ENCODE measurements at places on chromosomes 7 and 10.

- H3K4me1 ChIP-seq: no peaks in the 10 kb centered on the region
- DNase-seq: no peak
- no peaks in the 10 kb centered on the region for H3K36me3 ChIP-seq
- H3K27me3 ChIP-seq: peaks cover 12% of the 10 kb centered on the region
Observed at GRCh38 chr10:69295027-69295636, 16.8 kb downstream of the HK1 start.

DNA sequence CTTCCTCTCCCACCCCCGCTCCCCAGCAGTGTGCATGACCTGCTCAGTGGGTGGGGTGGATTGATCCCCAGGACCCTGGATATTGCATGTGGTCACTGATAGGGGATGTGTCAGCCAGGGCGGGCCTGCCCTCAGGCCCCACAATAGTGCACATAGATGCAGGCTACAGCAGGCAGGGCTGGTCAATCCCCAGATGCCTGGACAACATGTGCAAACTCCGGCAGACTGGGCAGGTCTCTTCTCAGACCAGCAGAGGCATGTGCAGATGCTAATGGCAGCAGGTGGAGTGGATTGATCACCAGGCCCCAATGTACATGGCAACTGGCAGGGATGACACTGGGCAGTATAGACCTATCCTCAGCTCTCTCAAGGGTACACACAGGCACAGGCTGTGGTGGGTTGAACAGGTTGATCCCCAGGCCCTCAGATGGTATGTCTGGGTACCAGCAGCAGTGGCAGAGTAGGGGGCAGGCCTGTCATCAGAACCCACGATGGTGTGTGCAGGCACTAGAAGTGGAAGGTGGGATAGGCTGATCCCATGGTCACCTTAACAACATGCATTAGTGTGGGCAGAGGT lies 98.6 kb downstream of the LANCL2 start:
- no peak overlapping the region for H3K27ac ChIP-seq
- no peak overlapping the region for H3K4me3 ChIP-seq
- H3K27me3 ChIP-seq: no peaks in the 10 kb centered on the region

DNA sequence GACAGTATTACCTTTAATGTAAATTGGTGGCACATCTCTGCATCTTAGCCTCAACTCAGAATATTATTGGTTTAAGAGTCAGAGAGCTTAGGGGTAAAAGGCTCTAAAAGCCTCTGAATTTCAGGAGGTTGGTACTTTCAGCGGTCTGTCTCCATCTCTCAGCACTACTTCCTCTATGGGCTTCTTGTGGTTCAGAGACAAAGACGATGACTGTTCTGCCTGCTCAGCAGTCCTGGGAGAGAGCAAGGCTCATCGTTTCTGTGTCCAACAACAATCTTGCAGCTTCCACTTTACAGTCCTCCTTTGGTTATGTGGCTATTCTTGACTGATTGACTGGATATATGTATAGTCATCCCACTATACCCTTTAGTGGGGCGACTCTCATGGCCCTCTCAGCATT lies 394.7 kb downstream of the AUTS2 start:
- peak; percentile 29 for DNase-seq
- no peaks in the 10 kb centered on the region for H3K27me3 ChIP-seq
- no peak overlapping the region for H3K4me3 ChIP-seq
- no peaks in the 10 kb centered on the region for H3K36me3 ChIP-seq

- H3K36me3 ChIP-seq: no peaks in the 10 kb centered on the region
- no peak overlapping the region for H3K27ac ChIP-seq
- no peaks in the 10 kb centered on the region for H3K4me1 ChIP-seq
- no peaks in the 10 kb centered on the region for H3K27me3 ChIP-seq
- no peak for DNase-seq
Observed at GRCh38 chr7:137628216-137628615, 218.6 kb downstream of the DGKI start.

DNA sequence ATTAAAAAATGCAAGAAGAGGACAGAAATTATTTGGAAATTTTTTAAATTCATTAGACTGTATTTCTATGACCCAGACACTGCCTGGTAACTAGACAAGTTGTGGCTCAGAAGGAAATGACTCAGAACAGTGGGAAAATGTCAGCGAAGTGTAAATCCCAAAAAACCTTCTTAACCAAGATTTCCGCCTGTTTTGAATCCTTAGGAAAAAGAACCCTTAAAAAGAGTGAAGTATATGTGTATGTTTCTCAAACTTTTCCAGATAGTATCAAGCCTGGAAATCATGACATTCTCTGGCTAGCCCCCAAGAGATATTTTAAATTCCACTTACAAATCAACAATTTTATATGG lies 42.7 kb upstream of the PLXNA4 start:
- no peak for DNase-seq
- no peak overlapping the region for H3K27ac ChIP-seq
- H3K36me3 ChIP-seq: no peaks in the 10 kb centered on the region
- no peak overlapping the region for H3K4me3 ChIP-seq
- H3K4me1 ChIP-seq: peaks cover 4% of the 10 kb centered on the region

DNA sequence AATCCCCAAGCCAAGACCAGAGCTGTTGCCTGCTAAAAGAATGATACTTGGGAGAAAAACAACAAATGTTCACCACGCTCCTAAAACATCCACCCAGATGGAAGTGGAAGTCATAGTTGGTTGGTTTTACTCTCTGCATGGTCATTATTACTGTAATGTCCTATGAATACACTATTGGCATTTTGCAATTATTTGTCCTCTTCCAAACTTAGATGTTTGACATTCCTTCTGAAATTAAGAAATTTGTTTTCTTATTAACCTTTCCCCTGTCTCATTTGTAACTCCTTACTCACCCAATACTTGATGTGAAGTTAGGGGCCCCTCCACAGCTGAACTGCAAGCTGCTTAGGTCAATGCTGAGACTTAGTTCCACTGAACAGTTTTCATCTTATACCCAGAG lies 383.3 kb downstream of the INHBA start:
- no peak overlapping the region for H3K27ac ChIP-seq
- no peak for DNase-seq
- H3K27me3 ChIP-seq: no peaks in the 10 kb centered on the region

- H3K27me3 ChIP-seq: no peaks in the 10 kb centered on the region
- DNase-seq: no peak
- H3K27ac ChIP-seq: no peak overlapping the region
- no peaks in the 10 kb centered on the region for H3K4me1 ChIP-seq
- no peak overlapping the region for H3K4me3 ChIP-seq
Observed at GRCh38 chr7:92916770-92917224, 80.4 kb upstream of the CDK6 start.

- H3K27ac ChIP-seq: no peak overlapping the region
- H3K4me3 ChIP-seq: no peak overlapping the region
- DNase-seq: no peak
- no peaks in the 10 kb centered on the region for H3K27me3 ChIP-seq
Observed at GRCh38 chr10:30075481-30075880, 16.1 kb upstream of the JCAD start.

GRCh38 chr10:51313773-51314478 lies 239.6 kb downstream of the PRKG1 start:
- DNase-seq: no peak
- no peaks in the 10 kb centered on the region for H3K4me1 ChIP-seq
- H3K36me3 ChIP-seq: no peaks in the 10 kb centered on the region
- H3K27me3 ChIP-seq: no peaks in the 10 kb centered on the region
- H3K27ac ChIP-seq: no peak overlapping the region

DNA sequence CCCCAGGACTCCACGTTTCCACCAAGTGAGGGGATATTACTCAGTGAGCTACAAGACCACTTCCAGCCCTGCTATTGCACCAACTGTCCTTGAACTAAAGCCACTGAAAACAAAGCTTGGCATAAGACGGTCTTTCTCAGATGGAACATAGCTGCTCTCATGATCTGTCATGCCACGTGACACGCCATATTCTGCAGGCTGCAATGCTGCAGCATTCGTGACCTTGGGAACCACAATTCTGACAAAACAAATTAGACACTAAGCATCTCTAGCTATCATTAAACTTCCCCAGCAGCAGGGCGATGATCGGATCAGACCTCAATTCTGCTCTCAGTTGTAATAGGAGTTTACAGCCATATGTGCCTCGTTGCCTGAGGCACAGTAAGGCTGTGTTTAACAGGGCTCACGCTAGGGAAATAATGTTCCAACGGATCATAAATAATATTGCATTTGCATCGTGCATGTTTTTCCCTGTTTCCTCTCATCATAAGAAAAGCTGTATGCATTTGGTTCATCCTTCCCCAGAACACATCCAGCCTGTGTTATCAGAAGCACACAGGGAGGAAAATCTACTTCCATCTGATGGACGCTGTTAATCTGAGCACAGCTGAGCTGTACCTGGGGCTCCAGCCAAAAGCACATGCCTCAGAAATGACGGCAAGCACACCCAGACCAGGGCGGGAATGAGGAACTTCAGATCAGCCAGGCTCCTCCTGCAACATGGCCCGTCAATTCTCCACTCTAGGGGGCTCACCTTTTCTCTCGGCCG lies 38.6 kb upstream of the CNPY1 start:
- no peaks in the 10 kb centered on the region for H3K4me1 ChIP-seq
- H3K27me3 ChIP-seq: peaks cover 42% of the 10 kb centered on the region
- no peak overlapping the region for H3K4me3 ChIP-seq
- no peaks in the 10 kb centered on the region for H3K36me3 ChIP-seq

DNA sequence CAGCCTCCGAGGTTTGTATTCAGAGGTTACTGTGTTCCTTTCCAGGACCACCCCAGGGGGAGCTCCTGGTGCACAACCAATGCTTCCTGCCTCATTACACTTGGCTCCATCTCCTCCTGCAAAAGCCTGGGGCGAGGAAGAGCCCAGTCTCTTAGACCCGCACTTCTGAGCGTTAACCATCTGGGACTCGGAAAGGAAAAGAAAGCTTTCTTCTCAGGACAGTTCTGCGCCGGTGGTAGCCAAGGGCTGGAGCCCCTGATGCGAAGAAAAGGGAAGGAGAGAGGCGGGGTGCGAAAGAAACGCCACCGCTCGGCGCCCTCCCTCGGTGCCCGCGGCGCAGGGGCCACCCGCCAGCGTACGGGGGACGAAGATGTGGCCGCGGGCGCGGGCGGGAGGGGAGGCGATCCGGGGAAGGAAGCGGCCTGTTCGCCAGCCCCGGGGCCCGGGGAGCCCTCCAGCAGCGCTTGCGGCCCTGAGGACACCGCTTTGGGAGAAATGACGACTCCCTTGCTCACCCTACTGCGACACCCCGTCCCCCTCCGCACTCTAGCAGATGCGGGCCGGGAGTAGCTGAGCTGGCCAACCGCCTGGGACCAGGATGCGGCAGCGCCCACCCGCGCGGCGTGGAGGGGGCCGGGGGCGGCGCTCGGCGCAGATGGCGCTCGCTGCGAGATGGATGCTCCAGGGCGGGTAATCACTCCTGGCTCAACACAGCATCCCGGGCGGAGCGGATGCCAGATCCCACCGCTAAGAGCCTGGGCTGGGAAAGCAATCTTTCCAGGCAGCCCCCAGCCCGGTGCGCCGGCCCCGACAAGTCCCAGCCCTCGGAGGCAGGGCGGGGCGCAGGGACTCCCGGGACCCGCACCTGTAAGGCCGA lies 1.3 kb downstream of the NRCAM start:
- H3K27ac ChIP-seq: no peak overlapping the region
- no peaks in the 10 kb centered on the region for H3K4me1 ChIP-seq
- H3K27me3 ChIP-seq: no peaks in the 10 kb centered on the region
- no peak for DNase-seq
- no peak overlapping the region for H3K4me3 ChIP-seq

GRCh38 chr7:142792593-142792992 lies 21.8 kb downstream of the PRSS2 start:
- H3K27ac ChIP-seq: peak overlapping the region; percentile 97
- peak; percentile 16 for DNase-seq
- no peak overlapping the region for H3K4me3 ChIP-seq

- H3K27me3 ChIP-seq: no peaks in the 10 kb centered on the region
- DNase-seq: no peak
- H3K4me1 ChIP-seq: no peaks in the 10 kb centered on the region
- no peak overlapping the region for H3K27ac ChIP-seq
- no peak overlapping the region for H3K4me3 ChIP-seq
Observed at GRCh38 chr7:38840736-38841460, 68.1 kb downstream of the VPS41 start.

GRCh38 chr10:119578355-119578754 lies 18.4 kb downstream of the TIAL1 start:
- no peak for DNase-seq
- no peak overlapping the region for H3K4me3 ChIP-seq
- peaks cover 98% of the 10 kb centered on the region for H3K36me3 ChIP-seq
- no peaks in the 10 kb centered on the region for H3K27me3 ChIP-seq
- H3K27ac ChIP-seq: no peak overlapping the region

GRCh38 chr7:120920591-120921274 lies 29.8 kb upstream of the ING3 start:
- no peaks in the 10 kb centered on the region for H3K27me3 ChIP-seq
- no peak for DNase-seq
- H3K4me1 ChIP-seq: no peaks in the 10 kb centered on the region
- H3K4me3 ChIP-seq: no peak overlapping the region
- H3K36me3 ChIP-seq: no peaks in the 10 kb centered on the region

DNA sequence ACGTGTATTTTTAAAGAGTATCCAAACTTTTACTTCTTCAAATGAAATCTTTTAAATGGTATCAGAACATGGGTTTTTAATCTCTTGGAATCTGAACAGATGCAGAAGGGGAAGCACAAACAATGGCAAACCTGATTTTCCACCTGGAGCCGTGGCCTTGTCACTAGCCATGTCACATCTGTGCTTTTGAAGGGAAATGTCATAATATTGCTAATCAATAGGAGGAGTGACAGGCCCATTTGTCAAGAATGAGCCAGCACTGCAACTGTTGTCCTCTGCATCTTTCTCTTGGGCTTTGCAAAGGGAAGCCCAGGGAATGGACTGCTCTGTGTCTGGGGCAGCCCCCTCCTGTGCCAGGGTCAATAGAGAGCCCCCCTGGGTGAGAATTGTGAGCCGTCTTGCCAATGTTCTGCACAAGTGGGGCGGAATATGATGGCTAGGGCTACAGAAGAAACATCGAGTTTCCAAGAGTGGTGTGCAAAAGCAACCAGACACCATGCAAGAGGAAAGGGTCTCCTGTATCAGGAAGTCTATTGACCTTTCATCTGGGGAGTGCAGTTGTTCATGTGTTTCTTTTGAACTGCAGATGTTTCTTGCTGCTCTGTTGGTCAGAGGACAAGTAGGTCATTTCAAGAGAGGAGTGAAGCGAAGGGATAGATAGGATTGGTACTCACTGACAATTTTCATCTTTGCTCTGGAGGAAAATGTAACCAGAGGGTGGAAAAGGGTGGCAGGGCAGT lies 181.8 kb upstream of the NPVF start:
- H3K4me3 ChIP-seq: no peak overlapping the region
- no peaks in the 10 kb centered on the region for H3K36me3 ChIP-seq
- no peaks in the 10 kb centered on the region for H3K27me3 ChIP-seq

- H3K27me3 ChIP-seq: no peaks in the 10 kb centered on the region
- no peak overlapping the region for H3K27ac ChIP-seq
- H3K4me3 ChIP-seq: no peak overlapping the region
- DNase-seq: no peak
Observed at GRCh38 chr7:66267249-66267648, 62.1 kb downstream of the TPST1 start.

GRCh38 chr10:100348389-100348927 lies 1.4 kb downstream of the SCD start:
- peaks cover 65% of the 10 kb centered on the region for H3K4me1 ChIP-seq
- H3K4me3 ChIP-seq: peak overlapping the region; percentile 99
- DNase-seq: no peak
- H3K27me3 ChIP-seq: no peaks in the 10 kb centered on the region

All from DND-41 (cell line).